ENCODE measurements at places on chromosomes 13 and 19.
A peak's percentile ranks its signal among the peaks of the same experiment; 100 is the strongest.

DNA sequence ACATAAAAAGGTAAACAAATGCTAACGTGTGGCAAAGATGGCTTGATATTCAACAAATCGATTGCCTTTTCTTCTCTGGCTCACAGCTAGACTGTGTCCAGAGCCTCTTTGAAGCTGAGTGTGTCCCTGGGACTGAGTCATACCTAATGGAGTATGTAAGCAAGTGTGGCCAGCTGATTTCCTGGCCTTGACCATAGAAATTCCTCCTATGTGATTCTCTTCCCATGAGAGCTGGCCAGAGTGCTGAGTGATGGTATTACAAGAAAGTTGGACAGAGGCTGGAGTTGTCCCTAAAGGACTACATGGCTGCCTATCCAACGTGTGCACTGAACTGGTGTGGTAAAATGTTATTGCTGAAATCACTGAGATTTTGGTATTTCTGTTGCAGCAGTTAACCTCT, 320.1 kb upstream of the SLC10A2 start:
- no peak for DNase-seq

DNA sequence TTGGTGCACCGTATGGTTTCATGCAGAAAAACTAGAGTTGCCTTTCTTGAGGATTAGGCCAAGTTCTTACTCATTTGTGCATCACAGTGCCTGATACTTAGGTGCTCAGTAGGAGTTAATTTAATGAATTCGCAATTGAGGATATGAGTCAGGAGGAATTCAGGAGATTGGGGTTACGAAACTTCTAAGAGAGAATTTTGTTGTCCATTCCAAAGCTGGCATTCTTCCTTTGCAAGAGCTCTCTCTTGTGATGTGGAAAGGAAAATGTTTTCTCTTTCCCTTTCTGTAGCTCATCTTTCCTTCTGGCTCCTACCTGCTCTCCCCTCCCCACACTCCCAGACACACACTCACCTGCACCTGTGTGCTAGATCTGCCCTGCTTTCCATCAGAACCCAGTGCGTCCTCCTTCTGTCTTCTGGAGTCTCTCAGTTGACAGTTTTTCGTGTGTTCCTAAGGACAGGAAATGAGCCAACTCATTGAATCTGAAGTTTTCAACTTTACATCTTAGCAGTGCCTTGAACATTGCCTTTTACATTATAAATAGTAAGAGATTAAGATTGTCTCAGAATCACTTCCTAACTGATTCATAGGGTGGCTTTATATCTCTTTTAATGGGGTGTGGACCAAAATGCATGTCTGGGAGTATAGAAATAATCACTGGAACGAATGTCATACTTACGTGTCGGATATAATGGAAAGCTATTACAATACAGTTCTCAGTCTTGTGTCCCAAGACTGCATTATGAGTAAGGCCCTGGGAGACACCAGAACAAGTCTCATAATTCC, 19.7 kb upstream of the ERCC5 start:
- no peak for DNase-seq

DNA sequence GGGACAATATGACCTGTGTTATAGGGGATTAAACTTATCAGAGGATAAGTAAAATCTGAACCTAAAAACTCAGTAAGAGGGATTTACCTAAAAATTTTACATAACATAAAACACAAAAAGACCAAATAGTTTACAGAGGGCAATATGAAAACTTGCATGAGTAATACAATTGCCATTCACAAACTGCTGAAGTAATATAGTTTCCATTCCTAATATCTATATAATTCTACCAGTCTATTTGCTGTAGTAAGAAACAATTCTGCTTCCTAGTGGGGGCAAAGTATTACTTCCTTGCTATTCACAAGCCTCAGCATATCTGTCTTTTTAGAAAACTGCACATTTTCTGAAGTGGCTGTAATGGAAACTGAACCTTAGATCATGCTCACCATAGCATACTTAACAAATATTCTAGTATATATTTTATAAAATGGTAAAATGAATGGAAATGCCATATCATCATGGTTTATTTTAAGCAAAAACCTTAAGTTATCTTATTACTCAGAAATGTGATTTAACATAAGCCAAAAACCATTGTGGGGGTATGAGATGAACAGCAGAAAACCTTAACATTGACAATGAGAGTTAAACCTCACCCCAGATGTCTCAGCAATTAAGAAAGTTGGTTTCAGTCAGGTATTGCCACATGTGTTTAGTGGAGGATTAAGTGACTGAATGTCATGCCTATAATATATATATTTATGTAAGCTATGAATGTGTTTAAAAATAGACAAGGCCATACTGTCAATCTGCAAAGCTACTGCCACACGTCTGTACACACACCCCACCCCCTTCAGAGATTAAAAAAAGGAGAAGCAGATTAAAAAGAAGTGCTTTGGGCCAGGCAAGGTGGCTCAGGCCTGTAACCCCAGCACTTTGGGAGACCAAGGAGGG, 136.8 kb downstream of the MIPEP start:
- DNase-seq, result no peak

DNA sequence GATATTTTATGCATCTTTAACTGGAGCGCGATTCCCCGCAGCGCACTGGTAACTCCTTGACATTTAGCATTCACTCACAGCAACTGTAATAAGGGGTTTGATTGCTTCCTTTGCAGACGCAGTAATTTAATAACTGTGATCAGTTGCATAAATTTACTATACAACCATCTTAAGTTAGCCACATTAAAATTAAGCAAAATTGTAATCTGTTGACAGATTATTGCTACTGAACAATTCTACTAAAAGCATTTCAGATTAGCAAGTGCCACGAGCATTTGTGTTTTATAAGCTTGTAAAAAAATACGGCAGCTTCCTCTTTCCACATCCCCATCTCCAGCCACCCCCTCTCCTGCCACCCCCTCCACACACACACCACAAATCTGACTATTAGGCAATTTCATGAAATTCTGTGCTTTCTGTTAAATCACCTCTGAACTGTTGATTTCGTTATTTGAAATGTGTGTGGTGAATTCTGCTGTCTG, 44.4 kb downstream of the TSHZ3 start:
- DNase-seq, result no peak

- DNase-seq, result peak; percentile 87
Measured at GRCh38 chr13:20475927-20476691, 49.5 kb downstream of the CRYL1 start.

- no peak for DNase-seq
Measured at GRCh38 chr19:32421589-32422361, 16.2 kb downstream of the DPY19L3 start.

- no peak for DNase-seq
Measured at GRCh38 chr19:46454244-46454643, 17.1 kb downstream of the PNMA8A start.

GRCh38 chr13:27168906-27169657, 2.5 kb downstream of the USP12 start:
- DNase-seq, result no peak

GRCh38 chr13:68608147-68608546, 1378.0 kb upstream of the PCDH9 start:
- DNase-seq, result no peak

- no peak for DNase-seq
Measured at GRCh38 chr13:27788271-27788670, 4.0 kb upstream of the GSX1 start.

- DNase-seq, result no peak
Measured at GRCh38 chr13:78593652-78594455, 9.5 kb downstream of the POU4F1 start.

DNA sequence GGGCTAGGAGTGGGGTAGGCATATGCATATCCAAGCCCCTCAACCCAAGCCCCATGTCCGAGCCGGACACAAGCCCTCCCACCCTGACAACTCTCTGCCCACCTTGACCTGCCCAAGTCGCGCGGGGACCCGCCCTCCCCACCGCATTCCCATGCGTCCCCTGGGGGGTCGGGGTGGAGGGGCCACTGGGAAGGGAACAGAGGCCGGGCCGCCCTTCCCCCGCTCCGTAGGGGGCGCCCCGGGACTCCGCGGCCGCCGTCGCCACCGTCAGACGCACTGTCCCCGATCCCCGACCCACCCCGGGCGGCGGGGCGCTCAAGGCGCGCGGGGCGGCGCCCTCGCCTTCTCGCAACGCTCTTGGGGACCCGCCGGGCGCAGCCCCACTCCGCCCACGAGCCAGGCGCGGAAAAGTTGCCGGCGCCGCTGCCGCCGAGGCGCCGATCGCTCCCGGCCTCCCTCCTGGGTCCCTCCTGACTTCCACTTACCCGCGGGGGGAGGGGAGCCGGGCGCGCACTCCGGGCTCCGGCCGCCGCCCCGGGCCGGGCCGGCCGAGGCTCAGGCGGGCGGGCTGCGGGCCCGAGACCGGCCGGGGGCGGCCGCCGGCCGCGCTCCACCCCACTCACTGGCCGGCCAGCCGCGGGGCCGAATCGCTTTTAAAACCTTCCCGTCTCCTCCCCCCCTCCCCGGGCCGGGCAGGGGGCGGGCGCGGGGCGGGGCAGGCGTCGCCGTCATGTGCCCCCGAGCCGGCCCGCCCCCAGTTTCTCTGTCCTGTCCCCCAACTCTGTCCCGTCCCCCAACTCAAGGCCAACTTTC, 34.4 kb upstream of the NANOS3 start:
- DNase-seq, result peak; percentile 77

DNA sequence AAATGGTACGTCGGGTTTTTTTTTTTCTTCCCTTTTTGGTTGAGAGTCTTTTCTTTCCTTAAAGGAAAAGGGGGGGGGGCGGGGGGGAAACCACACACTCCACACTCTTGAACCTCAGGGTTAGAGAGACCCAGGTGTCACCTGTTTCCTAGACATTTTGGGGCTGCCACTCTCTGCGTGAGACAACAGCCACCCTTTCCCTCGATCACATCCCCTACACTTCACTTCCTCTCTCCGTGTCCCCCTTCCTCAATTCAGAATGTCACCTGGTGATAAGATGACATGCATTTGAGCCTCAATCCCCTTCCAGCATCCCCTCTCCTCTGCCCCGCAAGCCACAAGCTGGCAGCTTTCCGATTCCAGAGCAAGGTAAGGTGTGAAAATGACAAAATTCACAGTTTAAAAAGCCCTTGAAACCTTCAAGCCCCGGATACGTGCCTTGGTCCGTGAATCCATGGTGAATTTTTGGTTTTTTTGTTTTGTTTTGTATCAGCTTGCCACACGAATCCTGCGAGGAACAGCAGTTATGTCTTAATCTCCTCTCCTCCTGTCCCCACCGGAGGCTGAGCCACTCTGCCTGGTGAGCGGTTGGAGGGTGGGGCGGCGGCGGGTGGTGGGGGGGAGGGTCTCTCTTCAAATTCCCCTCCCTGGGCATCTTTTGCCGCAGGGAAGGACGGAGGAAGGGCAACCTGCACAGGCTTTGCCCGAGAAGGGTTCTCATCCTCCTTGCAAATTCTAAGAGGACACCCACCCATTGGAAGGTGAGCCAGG, 4.2 kb downstream of the PTPRS start:
- no peak for DNase-seq

- no peak for DNase-seq
Measured at GRCh38 chr13:34257966-34258365, 440.0 kb downstream of the RFC3 start.

DNA sequence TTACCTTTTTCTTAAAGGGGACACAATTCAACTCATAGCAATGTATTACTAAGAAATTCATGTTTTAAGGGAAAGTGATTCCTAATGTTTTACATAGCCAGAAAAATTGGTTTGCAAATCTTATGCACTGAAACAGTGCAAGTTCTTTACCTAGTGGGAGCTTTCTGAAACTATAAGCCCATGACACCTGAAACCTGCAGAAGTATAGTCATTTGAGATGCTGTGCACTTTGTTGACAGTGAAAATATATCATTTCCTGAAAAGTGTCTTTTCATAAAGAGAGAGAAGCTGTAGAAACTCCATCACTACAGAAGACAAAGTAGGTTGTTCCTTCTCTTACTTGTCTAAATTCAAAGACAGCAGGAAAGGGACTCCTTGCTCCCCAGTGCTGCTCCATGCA, 517.1 kb downstream of the LMO7 start:
- DNase-seq, result no peak

DNA sequence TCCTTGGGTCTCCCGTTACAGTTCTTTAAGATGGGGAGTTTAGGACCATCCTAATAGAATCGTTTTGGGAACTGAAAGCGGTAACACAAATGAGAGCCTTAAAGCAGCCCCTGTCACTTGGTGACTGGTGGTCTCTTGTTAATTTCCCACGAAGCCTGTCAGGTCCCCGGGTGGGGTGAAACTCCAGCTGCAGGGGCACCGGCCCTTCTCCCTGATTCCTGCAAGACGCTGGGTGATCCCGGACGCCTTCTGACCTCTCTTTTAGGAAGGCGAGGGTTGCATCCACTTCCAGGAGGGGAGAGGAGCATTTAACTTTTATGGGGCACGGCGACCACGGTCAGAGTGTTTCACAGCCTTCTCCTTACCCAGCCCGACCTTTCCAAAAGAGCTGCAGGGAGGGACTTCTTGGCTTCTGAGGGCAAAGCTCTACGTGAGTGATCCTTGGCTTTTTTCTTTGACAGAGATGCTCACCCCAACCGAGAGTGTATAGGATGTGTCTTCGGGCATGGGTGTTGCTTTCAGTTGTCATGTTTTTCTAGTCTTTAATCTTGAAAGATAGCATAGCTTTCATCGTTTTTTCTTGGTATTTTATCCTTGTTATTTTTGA, 688 bp downstream of the ZNF225 start:
- DNase-seq, result no peak

GRCh38 chr19:55471266-55471665, 5.2 kb upstream of the ZNF628 start:
- no peak for DNase-seq

GRCh38 chr13:101098873-101099272, 317.4 kb downstream of the NALCN start:
- DNase-seq, result no peak

- DNase-seq, result no peak
Measured at GRCh38 chr19:6835501-6835900, 51.9 kb upstream of the ADGRE1 start.

- DNase-seq, result no peak
Measured at GRCh38 chr13:28297341-28297740, 159.0 kb downstream of the PAN3 start.

DNA sequence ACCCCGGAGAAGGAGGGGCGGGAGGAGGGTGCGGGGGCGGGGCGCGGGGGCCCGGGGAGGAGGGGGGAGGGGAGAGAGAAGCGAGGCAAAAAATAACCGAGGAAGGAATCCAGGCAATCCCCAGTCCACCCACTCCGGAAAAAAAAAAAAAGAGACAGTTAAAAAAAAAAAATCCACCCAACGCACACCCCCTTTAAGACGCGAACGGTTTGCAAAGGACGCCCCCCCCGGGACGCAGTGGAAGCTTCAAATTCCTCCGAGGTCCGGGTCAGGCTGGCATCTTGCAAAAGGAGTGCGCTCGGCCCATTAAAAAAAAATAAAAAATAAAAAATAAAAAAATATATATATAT, at the start of gene CACNA1A:
Gene CACNA1A, minus strand, starts transcription at position 9 of the 350 bp plus-strand sequence. CDS start 255 bp downstream, outside the sequence.
- DNase-seq, result no peak

- DNase-seq, result no peak
Measured at GRCh38 chr13:37365496-37365895, 233.1 kb downstream of the POSTN start.
